ENCODE measurements at places on chromosomes 3 and 15.

GRCh38 chr15:98425173-98425572, 223.2 kb upstream of the IGF1R start:
- DNase-seq, result no peak

- no peak for DNase-seq
Measured at GRCh38 chr3:35733341-35733740, 94.0 kb downstream of the ARPP21 start.

GRCh38 chr15:78170848-78171773, 21.9 kb downstream of the IDH3A start:
- no peak for DNase-seq

DNA sequence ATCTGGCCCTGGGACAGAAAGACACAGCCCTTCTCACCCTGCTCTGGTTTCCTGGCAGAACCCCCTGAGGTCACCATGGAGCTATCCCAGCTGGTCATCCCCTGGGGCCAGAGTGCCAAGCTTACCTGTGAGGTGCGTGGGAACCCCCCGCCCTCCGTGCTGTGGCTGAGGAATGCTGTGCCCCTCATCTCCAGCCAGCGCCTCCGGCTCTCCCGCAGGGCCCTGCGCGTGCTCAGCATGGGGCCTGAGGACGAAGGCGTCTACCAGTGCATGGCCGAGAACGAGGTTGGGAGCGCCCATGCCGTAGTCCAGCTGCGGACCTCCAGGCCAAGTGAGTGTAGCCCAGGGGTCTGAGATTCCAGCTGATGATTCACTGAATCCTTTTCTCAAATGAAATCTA, 61.7 kb downstream of the BOC start:
- DNase-seq, result no peak

DNA sequence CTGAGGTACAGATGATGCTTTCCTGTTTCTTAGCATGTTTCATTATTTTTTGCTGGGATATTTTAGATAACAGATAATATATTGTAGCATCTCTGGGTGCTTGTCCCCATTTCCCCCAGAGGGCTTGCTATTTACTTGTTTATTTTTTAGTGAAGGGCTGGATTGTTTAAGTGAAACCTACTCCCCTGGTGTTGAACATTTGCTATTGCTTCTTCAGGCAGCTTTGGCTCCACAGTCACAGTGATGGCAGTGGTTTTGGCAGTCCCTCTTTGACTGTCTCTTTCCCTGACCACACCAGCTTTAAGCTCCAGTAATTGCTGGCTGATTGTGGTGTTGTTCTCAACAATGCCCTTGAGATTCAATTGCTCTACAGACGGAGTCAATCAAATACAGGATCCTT, 128.9 kb downstream of the KLF13 start:
- DNase-seq, result no peak

- DNase-seq, result no peak
Measured at GRCh38 chr3:16860234-16860633, 24.5 kb upstream of the PLCL2 start.

DNA sequence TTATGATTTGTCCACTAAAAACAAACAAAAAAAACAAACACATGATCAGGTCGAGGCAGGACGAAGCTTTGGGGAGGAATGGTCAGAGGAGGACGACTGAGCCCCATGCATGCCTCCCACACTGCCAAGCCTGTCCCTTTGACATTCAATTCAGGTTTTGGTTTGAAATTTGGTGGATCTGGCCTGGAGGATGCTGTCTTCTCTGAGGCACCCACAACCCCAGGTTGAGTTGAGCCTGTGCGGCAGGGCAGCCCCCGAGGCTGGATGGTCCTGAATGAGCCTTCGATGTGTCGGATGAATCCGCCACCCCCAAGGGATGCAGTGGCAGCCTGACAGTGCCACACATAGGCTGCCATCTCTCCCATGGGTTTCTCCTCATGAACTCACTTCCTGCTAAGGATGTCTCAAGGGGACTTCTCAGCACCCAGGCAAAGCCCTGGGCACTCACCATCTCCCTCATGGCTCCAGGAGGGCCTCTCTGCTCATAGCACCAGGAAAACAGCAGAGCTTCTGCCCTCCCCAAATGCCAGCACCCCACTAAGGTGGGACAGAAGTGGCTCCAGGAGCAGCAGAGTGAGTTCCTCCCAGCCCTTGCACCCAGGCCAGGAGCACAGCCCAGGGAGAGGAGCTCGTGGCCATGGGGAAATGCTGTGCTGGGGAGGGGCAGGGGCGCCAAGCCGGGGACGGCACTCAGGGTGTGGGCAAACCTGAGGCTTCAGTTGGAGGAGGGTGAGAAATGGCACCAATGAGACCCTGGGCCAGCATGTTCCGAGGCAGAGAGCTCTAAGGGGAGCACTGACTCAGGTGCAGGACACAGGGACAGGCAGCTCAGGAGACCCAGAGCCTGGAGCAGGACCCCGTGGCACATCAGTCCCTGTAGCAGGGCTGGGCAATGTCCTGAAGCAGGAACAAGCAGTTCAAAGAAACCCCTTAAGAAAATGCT, 18.5 kb downstream of the PRR23E start:
- DNase-seq, result no peak

DNA sequence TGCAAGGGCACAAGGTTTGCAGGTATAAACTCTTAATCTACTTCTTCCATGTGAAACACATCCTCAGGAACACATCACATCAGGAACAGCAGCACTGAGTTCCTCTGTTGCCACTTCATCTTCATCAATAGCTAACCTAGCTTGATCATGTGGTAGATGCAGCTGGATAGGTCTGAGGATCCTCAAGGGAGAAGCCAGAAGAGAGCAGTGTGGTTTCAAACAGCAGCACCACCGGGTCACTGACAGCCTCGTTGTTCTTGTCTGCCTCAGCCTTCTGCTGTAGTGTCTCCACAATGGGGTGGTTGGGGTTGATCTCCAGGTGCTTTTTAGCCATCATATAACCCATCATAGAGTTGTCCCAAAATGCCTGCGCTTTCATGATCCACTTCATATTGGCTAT, 58.8 kb downstream of the ADAM10 start:
- DNase-seq, result no peak

DNA sequence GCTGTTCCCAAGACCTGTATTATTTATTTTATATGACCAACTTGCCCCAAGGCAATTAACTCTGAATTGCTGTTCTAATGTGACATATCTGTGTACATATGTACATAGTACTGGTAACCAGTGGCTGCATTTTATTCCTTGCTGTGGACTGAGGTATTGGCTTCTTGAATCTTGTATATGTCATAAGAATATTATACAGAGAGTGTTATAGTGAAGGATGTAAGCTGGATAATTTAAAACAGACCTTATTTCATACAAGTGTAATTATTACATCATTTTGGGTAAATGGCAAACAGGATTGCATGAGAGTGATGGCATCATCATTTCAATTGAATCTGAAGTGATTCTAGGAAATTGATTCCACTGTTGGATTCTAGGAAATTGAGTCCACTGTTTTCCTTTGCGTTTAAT, 32.9 kb downstream of the B3GALNT1 start:
- no peak for DNase-seq

- DNase-seq, result no peak
Measured at GRCh38 chr3:63595221-63595620, 57.3 kb upstream of the SNTN start.

- no peak for DNase-seq
Measured at GRCh38 chr3:117910820-117911521, 1123.7 kb downstream of the IGSF11 start.

- DNase-seq, result no peak
Measured at GRCh38 chr3:123668906-123669305, 84.1 kb upstream of the HACD2 start.

DNA sequence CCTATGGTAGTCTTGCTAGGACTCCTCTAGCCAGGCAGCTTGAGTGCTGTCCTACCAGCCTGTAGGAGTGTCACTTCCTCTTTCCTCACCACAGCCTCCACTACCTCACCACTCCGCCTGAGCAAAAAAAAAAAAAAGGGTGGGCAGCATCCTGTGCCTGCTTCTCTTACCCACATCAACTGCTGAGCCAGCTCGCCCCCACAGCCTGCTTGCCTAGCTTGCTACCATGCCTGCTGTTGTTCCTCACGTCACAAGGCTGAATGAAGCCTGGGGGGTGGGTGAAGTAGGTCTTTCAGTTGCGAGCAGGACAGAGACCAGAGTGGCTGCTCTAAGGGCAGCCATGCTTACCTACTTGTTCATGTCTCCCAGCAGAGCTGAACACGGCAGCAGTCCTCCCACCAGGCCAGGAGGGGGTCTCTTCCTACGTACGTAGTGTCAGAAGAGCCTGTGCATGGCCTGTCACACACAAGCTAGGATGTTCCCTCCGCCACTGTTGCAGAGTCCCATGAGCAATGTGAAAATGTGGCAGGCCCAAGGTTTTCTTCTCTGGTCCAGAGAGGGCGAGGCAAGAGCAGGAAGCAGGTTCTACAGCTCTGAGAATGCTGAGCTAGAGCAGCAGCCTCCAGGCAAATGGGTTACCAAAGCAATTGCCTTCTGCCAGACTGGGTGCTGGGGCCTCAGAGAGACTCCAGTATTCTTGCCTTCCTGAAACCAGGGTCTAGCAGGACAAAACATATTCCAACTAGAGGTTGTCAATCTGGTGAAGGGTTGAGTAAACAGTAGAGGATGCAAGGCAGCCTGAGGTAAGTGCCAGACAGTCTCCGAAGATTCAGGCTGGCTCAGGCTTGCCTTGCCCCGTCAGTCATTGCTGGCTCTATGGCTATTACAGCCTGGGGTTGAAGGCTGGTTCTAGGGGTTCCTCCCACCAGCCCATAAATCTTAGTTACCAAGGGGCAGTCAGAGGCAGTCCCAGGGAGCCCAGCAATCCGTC, 8.1 kb downstream of the PPM1M start:
- peak; percentile 80 for DNase-seq

DNA sequence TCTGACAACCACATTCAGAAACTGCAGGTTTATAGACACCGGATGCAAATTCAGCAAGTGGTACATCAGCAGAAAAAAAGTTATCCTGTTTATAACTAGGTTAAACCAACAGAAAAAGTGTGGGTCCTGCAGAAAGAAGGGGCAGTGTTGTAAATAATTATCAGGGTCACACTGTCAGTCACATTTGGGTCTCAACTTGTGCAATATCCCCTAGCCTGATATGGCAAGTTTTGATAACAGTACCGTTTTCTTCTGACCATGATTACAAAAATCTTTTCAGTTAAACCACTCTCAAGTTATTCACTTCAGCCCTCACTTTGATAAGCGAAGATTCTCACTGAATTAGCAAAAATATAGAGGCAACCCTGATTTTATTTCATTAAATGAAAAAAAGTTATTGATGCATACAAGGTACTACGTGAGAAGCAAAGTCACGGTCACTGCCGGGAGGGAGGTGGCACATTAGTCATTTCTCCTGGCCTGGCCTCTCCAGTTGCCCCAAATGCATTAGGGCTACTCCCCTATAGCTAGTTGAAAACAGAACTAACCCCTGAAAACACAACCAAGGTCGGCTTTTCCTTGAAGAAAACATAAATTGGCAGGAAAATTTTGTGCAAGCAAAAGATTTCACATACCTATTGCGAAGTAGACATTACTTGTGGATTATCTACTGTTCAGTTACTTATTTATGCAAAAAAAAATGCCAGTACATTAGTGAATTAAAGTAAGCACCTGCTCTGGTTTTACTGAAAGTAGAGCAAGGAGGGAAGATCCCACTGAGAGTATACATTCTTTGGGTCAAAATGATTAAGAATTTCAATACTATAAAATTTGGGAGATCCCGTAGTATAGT, 28.6 kb downstream of the IL5RA start:
- DNase-seq, result no peak

DNA sequence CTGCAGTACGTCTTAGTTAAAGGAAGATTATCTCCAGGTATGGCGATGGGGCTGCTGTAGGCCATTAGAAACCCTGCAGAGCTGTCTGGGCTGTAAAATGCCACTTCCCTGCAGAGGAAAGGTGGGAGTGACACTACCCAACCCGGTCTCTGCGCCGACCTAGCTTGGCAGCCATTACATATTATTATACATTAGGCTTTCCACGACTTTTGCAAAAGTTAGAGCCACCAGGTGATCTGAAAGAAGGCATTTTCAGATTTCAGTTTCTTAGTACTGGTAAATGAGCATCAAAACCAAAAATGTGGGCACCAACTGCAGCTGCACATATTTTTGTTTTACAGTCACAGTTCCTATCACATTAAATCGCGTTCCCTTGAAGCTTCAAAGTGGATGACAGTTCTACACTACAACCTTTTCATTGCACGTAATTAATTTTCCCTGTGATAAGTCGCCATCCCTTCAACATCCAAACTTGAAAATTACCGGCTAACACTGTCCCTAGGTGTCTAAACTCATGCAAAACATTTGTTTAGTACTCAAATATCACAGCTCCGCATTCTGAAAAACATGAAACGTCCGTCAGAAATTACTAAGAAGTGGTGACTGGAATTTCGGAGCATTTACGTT, 81.4 kb upstream of the CHD2 start:
- no peak for DNase-seq

GRCh38 chr3:31988271-31988670, 6.7 kb downstream of the ZNF860 start:
- no peak for DNase-seq

GRCh38 chr3:68007621-68008226, 353.3 kb upstream of the SUCLG2 start:
- DNase-seq, result peak; percentile 52

DNA sequence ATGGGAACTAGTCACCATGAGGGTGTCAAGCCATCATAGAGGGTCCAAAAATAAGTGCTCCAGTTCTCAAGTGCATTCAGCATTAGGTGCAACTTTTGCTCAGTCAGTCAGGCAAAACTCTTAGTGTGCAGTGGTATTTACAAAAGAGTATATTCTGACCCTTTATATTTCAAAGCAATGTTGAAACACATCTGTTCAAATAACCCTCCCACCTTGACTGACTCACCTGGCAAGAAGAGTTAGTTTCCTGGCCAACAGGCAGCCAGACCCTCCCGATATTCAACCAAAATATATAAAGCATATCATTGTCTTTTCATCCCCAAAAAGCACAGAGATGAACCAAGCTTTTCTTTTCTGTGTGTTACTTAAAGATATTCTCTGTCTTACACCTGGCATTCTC, 7.6 kb upstream of the COL8A1 start:
- DNase-seq, result no peak

GRCh38 chr3:40793730-40794129, 269.0 kb downstream of the ZNF621 start:
- no peak for DNase-seq

DNA sequence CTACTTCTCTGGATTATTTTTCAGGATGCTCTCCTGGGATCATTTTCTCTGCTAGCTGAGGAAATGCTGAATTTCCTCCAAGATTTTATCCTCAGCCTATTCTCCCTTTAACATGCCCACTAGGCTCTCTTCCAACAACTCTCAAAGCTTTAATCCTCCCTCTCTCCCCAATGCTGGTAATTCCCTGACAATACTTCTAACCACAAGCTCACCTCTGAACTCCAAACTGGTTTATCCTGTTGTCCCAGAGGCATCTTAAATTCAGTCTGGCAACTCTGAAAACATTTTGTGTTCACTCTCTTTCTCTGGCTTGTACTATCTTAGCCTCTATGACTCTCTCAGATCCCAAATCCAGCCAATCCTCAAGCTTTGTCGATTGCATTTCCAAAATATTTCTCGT, 490.3 kb downstream of the MECOM start:
- DNase-seq, result no peak

- DNase-seq, result no peak
Measured at GRCh38 chr15:48147358-48147757, 26.6 kb downstream of the SLC24A5 start.
